ENCODE measurements at places on chromosomes 6 and 20. TPM values are rescaled to one million over a fixed set of nuclear protein-coding genes. Genes with fewer than 3 reads are reported as not detected.

The TSHZ2 gene
- total RNA-seq: 4.0 TPM

The SLC24A3 gene
- total RNA-seq: 0.66 TPM

The SIRPA gene
- 6.3 TPM for total RNA-seq

The SNAP91 gene
- not detected for total RNA-seq

The NKAPL gene
- 1.9 TPM for total RNA-seq

The ELMO2 gene
- 29.5 TPM for total RNA-seq

The WFDC2 gene
- total RNA-seq: not detected

The DLK2 gene
- not detected for total RNA-seq

The TOX2 gene
- 0.25 TPM for total RNA-seq

The TRIM40 gene
- not detected for total RNA-seq

The TBC1D32 gene
- total RNA-seq: 13.1 TPM

The ULBP2 gene
- 7.0 TPM for total RNA-seq

The PNLDC1 gene
- not detected for total RNA-seq

The PGC gene
- total RNA-seq: not detected

The SERPINB1 gene
- total RNA-seq: 25.8 TPM

The NRN1 gene
- 0.12 TPM for total RNA-seq

The B3GALT4 gene
- 12.2 TPM for total RNA-seq

The SLC44A4 gene
- total RNA-seq: 0.13 TPM

The GHRH gene
- not detected for total RNA-seq

The NOTCH4 gene
- total RNA-seq: 2.2 TPM

The FUT9 gene
- not detected for total RNA-seq

The PLAGL1 gene
- 10.6 TPM for total RNA-seq

The HLA-DMB gene
- not detected for total RNA-seq

The ZNF334 gene
- total RNA-seq: 1.8 TPM

The IMPG1 gene
- not detected for total RNA-seq

The C6orf15 gene
- total RNA-seq: not detected

The ABT1 gene
- total RNA-seq: 11.7 TPM

The MAP7 gene
- total RNA-seq: 0.99 TPM

The C4A gene
- total RNA-seq: 5.8 TPM

The BPIFB3 gene
- not detected for total RNA-seq

The CRISP2 gene
- not detected for total RNA-seq

The WFDC12 gene
- total RNA-seq: not detected

The SLC32A1 gene
- not detected for total RNA-seq

The TRAPPC3L gene
- total RNA-seq: 0.13 TPM

The FAM209B gene
- not detected for total RNA-seq

The HLA-G gene
- not detected for total RNA-seq

The BMP6 gene
- total RNA-seq: 5.4 TPM

The MCHR2 gene
- total RNA-seq: not detected

The CDK5RAP1 gene
- 17.6 TPM for total RNA-seq

The SPATA2 gene
- total RNA-seq: 1.2 TPM
